ENCODE measurements at places on chromosomes 1 and 21. TPM values are rescaled to one million over a fixed set of nuclear protein-coding genes. Genes with fewer than 3 reads are reported as not detected.

The LRRC53 gene
- total RNA-seq = not detected

The WDR64 gene
- not detected for total RNA-seq

The C1QTNF12 gene
- total RNA-seq = 2.6 TPM

The GNG4 gene
- 0.24 TPM for total RNA-seq

The AGPAT3 gene
- total RNA-seq = 51.5 TPM

The ANGPTL3 gene
- total RNA-seq = not detected

The PTGER3 gene
- 1.1 TPM for total RNA-seq

The FCER1G gene
- 11.4 TPM for total RNA-seq

The KIRREL1 gene
- total RNA-seq = 10.9 TPM

The LCE2C gene
- not detected for total RNA-seq

The CSF3R gene
- total RNA-seq = 11.8 TPM

The HSD3B2 gene
- not detected for total RNA-seq

The EXTL1 gene
- 9.2 TPM for total RNA-seq

The EPHA2 gene
- 26.1 TPM for total RNA-seq

The NBPF1 gene
- total RNA-seq = 12.6 TPM

The ENTREP3 gene
- total RNA-seq = 15.5 TPM

DNA sequence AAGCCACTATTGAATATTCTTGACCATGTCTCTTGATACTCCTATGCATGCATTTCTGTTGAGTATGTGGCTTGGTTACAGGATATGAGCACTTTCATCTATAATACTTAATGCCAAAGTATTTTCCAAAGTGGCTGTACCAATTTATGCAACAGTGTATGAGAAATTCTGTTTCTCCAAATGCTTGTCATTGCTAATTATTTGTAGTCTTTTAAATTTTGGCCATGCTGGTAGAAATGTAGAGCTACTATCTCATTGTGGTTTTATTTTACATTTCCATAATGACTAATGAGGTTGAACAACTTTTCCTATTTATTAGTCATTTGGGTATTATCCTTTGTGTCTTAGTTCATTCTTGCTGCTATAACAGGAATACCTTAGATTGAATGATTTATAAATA, 71.4 kb upstream of the TSPAN2 start:
- no peak for DNase-seq

DNA sequence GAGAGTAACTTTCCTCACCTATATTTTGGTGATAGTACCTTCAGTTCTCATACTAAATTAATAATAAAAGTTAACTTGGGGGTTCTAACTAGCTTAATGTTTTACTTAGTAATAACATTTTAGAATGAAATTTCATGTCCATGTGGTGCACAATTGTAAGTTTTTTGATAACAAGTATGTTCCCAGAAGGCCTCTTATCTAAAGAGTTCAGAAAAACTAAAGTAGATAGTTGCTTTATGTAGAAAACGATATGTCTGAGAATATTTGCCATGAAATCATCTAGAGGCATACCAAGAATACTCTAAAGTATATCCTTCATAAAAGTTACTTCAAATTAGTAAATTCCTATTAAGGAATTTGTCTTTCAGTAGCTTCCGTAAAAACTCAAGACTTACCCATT, 10.2 kb upstream of the ADCY10 start:
- DNase-seq = no peak

DNA sequence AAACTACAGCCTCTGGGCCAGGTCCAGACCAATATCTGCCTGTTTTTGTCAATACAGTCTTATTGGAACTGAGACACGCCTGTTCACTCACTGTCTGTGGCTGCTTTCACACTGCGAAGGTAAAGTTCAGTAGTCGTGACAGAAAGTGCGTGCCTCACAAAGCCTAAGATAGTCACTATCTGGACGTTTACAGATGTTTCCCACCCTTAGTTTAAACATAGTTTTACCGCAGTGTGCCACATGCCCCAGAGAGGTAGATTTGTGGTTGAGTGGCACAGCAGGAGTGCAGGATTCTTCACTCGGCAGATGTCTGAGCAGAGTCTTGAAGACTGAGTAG, 61.9 kb downstream of the NFASC start:
- no peak for DNase-seq

DNA sequence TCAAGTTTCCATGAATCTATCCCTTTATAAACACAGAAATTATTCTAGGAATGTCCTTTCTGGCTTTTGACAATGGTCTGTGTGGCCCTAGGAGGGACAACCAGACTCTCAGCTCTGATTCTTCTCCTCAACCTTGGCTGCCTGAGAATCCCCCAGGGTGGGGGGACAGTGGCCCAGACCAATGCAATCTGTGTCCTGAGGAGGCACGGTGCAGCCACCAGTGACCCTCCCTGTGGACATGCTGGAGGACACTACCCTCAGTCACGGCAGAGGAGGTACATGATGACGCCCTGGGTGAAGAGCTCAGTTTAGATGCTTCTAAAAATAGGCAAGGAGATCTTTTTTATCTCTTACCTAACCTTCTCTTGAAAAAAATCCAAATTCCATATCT, 91.7 kb downstream of the PGBD5 start:
- DNase-seq = peak; percentile 70

GRCh38 chr1:35180776-35181374, 12.1 kb downstream of the SFPQ start:
- DNase-seq = no peak

- no peak for DNase-seq
Observed at GRCh38 chr1:204092632-204093420, 19.9 kb downstream of the SOX13 start.

GRCh38 chr1:46303872-46304326, 401 bp downstream of the UQCRH start:
- DNase-seq = no peak

DNA sequence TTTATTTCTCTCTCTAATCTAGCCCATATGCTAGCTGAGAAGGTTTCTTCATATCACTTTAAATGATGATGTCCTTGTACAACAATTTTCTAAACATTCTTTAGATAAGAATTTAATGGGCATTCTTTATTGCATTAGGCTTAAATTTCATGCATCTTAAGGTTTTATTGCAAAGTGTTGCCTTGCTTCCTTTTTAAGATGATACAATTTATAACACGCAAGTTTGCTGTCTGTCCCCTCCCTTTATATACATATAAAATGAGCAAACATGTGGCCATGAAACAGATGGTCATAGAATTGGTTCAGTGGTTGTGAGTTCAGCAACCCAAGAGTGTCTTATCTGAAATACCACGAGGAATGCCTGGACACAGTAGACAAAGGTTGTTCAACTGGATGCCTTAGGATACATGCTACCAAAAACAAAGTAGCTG, 12.1 kb downstream of the NBPF3 start:
- no peak for DNase-seq

DNA sequence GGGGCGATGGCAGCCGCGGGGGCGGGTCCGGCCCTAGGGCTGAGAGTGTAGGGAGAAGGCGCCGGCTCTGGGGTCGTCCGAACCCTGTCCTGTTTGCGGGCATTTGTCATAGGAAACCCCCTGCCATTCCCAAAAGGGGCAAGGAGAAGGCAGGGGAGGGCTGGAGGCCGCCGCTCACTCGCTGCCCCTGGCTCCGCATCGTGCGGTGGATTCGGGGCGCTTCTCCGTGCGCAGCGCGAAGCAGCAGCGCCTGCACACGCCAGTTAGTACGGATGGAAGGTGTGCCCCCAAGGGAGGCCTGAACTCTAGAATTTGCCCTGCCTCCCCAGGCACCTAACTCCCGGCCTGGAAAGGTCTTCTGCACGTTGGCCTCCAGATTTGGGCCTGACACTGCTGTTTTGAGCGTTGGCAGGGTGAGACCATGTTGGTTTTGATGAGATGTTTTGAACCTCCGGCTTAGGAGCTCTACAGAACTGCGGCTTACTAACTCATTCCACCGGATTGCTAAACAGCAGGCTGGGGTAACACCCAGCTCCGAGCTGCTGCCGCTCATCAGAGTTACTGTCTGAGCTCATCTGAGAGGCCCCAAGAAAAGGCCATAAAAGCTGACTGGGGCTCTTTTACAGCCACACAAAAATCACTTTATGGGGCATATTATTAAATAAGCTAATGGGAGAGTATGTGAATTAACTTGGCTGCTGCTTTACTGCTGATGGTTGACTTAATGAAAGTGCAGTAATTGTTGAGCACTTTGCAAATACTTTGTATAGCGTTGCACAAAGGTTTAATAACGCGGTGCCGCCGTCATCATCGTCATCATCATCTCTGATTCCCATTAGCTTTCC, 987 bp downstream of the GPR137B start:
- peak; percentile 72 for DNase-seq

GRCh38 chr1:229406798-229407197, 27.1 kb downstream of the ACTA1 start:
- no peak for DNase-seq

DNA sequence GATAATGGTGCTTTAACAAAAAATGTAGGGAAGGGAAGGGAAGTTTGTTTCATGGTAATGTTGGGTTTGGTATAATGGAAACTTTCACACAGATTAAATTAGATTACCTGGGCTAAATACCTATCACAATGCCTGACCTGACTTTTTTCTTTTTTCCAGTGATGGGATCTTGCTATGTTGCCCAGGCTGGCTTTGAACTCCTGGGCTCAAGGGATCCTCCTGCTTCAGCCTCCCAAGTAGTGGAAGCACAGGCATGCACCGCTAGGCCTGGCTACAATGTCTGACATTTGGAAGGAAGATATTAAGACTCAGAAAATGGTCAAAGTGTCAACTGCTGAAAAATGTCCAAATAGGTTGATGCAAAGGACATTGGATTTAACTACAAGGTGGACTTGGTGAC, 67.4 kb downstream of the KCNK1 start:
- no peak for DNase-seq

DNA sequence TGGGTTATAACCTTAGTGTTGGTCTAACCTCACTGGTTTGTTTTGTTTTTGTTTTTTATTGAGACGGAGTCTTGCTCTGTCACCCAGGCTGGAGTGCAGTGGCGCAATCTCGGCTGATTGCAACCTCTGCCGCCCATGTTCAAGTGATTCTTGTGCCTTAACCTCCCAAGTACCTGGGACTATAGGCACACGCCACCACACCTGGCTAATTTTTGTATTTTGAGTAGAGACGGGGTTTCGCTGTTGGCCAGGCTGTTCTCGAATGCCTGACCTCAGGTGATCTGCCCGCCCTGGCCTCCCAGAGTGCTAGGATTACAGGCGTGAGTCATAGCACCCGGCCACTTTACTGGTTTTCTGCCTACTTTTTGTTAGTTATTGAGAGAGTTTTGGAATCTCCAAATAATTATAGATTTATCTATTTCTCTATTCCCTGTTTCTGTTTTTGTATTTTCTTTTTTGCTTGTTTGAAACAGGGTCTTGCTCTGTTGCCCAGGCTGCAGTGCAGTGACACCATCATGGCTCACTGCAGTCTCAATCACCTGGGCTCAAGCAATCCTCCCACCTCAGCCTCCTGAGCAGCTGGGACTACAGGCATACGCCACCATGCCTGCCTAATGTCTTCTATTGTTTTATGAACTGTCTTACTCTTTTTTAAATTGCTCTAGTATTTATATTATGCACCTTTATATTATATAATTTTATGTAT, 21.4 kb downstream of the SMG7 start:
- DNase-seq = no peak

- no peak for DNase-seq
Observed at GRCh38 chr1:193726722-193727121, 540.3 kb upstream of the B3GALT2 start.

- no peak for DNase-seq
Observed at GRCh38 chr1:29585201-29585600, 348.9 kb downstream of the PTPRU start.

- no peak for DNase-seq
Observed at GRCh38 chr1:187527346-187527745, 698.6 kb downstream of the PLA2G4A start.

DNA sequence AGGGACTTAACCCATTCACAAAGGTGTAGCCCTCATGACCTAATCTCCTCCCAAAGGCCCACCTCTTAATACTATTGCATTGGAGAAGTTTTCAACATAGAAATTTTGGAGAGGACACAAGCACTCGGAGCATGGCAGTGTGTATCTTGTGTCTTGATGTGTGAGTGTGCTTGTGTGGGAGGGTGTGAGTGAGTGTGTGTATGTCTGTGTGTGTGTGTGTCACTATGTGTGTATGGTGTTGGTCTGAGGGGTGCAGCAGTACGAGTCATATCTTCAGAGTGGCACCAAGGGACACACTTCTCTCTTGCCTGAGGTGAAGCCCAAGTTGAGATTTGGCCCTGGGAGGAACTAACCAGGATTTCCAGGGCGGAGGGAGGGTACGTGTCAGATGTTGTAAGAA, 73.7 kb downstream of the NAV1 start:
- no peak for DNase-seq

DNA sequence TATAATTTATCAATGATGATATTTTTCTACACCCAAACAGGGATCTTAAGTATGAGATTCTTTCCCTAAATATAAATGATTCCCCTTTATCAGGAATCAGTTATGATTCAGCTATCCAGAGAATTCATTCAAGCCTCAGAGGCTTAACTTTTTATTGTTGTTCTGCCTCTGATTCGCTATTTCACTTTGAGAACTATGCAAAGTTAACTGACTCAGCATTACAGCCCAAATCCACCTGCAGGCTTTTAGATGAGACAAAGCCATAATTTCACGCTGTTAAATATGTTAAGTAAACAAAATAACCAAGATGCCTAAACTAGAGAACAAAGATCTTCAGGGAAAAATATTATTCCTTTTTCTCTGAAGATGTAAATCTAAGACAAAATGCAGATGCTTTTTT, 8.5 kb downstream of the SCYL3 start:
- no peak for DNase-seq

GRCh38 chr1:115062542-115063004, 26.7 kb downstream of the TSPAN2 start:
- no peak for DNase-seq

GRCh38 chr1:234246638-234247116, 126.6 kb upstream of the COA6 start:
- no peak for DNase-seq

DNA sequence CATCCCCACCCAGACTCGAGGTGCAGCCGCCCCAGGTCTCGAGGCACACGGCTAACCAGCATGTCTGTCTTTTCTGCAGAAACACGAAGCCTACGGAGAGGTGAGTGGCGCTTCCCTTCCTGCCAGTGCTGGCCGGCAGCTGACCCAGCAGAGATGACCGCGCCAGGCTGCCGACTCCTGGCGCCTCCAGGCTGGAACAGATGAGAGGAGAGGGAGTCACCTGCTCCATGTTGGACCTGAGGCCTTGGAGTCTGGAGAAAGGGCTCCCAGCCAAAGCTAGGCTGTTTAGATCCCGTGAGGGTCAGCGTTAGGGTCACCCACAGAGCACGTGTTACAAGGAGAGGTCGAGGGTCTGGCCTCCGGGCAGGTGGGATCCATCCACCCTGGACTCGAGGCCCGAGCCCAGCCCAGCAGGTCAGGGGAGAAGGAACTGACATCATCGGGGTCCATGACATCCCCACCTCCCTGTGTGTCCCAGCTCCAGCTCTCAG, 14.9 kb downstream of the COL6A2 start:
- peak; percentile 68 for DNase-seq

Measured in cardiac septum (tissue), 1 donor.